CD4-positive, alpha-beta T cell (primary cell): ENCODE measurements at places on chromosomes 16 and 17. TPM values are rescaled to one million over a fixed set of nuclear protein-coding genes. Genes with fewer than 3 reads are reported as not detected.

TNFRSF17 gene
- not detected for total RNA-seq

BCL6B gene
- not detected for total RNA-seq

FBXL16 gene
- 11.0 TPM for total RNA-seq

CES5A gene
- total RNA-seq, result not detected

TBC1D26 gene
- total RNA-seq, result not detected

CLEC18B gene
- 1.1 TPM for total RNA-seq

RPUSD1 gene
- total RNA-seq, result 12.8 TPM

MYH2 gene
- not detected for total RNA-seq

GINS2 gene
- 1.1 TPM for total RNA-seq

PPP1R27 gene
- not detected for total RNA-seq

NXPH3 gene
- total RNA-seq, result not detected

CDC27 gene
- 52.5 TPM for total RNA-seq

KRTAP16-1 gene
- total RNA-seq, result 1.0 TPM

CDT1 gene
- 1.0 TPM for total RNA-seq

MEFV gene
- 0.73 TPM for total RNA-seq

TNFRSF13B gene
- total RNA-seq, result not detected

TIMP2 gene
- total RNA-seq, result 6.2 TPM

CRISPLD2 gene
- 2.0 TPM for total RNA-seq

AGRP gene
- total RNA-seq, result not detected

ZP2 gene
- total RNA-seq, result not detected

PDPR gene
- 20.8 TPM for total RNA-seq

TMEM100 gene
- total RNA-seq, result not detected

DRC3 gene
- total RNA-seq, result not detected

CCDC200 gene
- 1.0 TPM for total RNA-seq

ITGB4 gene
- total RNA-seq, result 0.81 TPM

CSH2 gene
- not detected for total RNA-seq

ACSM5 gene
- not detected for total RNA-seq

ATP2A3 gene
- total RNA-seq, result 197 TPM

PNMT gene
- total RNA-seq, result not detected

UMOD gene
- not detected for total RNA-seq
